IMR-90 (cell line): ENCODE measurements at places on chromosomes 16 and 17. TPM values are rescaled to one million over a fixed set of nuclear protein-coding genes. Genes with fewer than 3 reads are reported as not detected.

Gene MEIOC
- 0.28 and 0.36 TPM in 2 replicates for total RNA-seq

Gene ITGAD
- total RNA-seq = not detected in 2 replicates

Gene KRTAP9-8
- total RNA-seq = not detected in 2 replicates

Gene OR3A3
- not detected in 2 replicates for total RNA-seq

Gene ARL6IP1
- 190 and 614 TPM in 2 replicates for total RNA-seq

Gene CDH15
- total RNA-seq = 0.18 and 0.28 TPM in 2 replicates

Gene UTS2R
- total RNA-seq = not detected in 2 replicates

Gene PTGES3L
- total RNA-seq = 1.4 and 2.2 TPM in 2 replicates

Gene C16orf54
- not detected in 2 replicates for total RNA-seq

Gene CDH16
- total RNA-seq = not detected in 2 replicates

Gene ABI3
- total RNA-seq = 1.1 TPM in 2 replicates

Gene TOP2A
- total RNA-seq = 68.5 and 118 TPM in 2 replicates

Gene EVPL
- not detected in 2 replicates for total RNA-seq

Gene CIITA
- total RNA-seq = not detected in 2 replicates

Gene GOSR1
- total RNA-seq = 47.5 and 64.7 TPM in 2 replicates

Gene CLEC10A
- not detected in 2 replicates for total RNA-seq

Gene KRT24
- total RNA-seq = not detected in 2 replicates

Gene FAM20A
- not detected in 2 replicates for total RNA-seq

Gene SPNS3
- 0.18 TPM in 1 of 2 replicates, not detected in the other for total RNA-seq

Gene HOXB2
- 2.7 and 3.1 TPM in 2 replicates for total RNA-seq

Gene FBXW10
- not detected in 2 replicates for total RNA-seq

Gene B9D1
- total RNA-seq = 23.3 and 42.5 TPM in 2 replicates

Gene DNAH17
- total RNA-seq = not detected in 2 replicates

Gene OTOP3
- total RNA-seq = not detected in 2 replicates

Gene NHERF2
- total RNA-seq = 18.6 and 20.8 TPM in 2 replicates

Gene KRTAP4-6
- not detected in 2 replicates for total RNA-seq

Gene KRT36
- total RNA-seq = not detected in 2 replicates

Gene ADAMTS18
- not detected in 2 replicates for total RNA-seq

Gene DNAH9
- not detected in 2 replicates for total RNA-seq

Gene NUDT7
- total RNA-seq = 3.9 and 4.3 TPM in 2 replicates

Gene RDM1
- total RNA-seq = 0.18 TPM in 1 of 2 replicates, not detected in the other

Gene TMEM235
- not detected in 2 replicates for total RNA-seq

Gene TERF2IP
- total RNA-seq = 15.4 and 25.6 TPM in 2 replicates

Gene LRRC3C
- total RNA-seq = not detected in 2 replicates
